ENCODE measurements at places on chromosomes 12 and 14. TPM values are rescaled to one million over a fixed set of nuclear protein-coding genes. Genes with fewer than 3 reads are reported as not detected.

GRCh38 chr14:60651086-60651795, 2.0 kb upstream of the SIX1 start:
- DNase-seq, result no peak

The GPRC5D gene
- 0.67 TPM for total RNA-seq

The SDR9C7 gene
- not detected for total RNA-seq

The FKBP3 gene
- total RNA-seq, result 64.4 TPM

DNA sequence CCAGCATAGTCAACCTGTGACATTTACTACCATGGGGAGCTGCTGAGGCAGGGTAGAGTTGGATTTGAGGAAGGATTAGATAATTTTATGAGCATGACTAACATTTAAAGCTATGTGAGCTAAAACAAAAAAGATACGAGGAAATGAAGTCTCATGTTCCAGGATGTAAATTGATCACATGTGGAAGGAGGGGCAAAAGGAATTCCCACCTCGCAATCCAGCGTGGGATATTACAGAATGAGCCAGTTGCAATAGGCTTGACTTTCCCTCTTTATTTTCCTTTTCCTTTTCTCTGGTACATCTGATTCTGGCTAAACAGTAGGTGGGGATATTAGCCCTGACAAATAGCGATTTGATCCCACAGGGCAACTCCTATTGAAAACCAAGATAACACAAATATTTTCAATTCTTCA, 214.9 kb upstream of the HMGA2 start:
- DNase-seq, result no peak

The ALDH1L2 gene
- 0.20 TPM for total RNA-seq

DNA sequence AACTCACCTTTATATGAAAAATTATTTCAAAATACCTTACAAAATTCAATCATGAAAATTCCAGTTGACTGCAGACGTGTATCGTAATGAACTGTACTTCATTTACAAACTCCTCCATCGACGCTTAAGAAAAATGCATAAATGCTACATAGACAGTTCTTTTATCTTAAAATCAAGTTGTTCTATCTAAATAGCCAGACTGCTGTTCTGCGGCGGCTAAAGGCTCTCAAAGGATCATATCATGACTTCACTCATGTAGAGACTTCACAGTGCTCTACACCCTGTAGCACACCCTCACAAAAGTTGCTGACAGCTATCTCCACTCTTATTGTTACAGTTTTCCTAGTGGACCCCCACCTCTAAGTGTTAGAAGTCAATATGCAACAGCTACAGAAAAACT, 5.2 kb downstream of the KRAS start:
- no peak for DNase-seq

DNA sequence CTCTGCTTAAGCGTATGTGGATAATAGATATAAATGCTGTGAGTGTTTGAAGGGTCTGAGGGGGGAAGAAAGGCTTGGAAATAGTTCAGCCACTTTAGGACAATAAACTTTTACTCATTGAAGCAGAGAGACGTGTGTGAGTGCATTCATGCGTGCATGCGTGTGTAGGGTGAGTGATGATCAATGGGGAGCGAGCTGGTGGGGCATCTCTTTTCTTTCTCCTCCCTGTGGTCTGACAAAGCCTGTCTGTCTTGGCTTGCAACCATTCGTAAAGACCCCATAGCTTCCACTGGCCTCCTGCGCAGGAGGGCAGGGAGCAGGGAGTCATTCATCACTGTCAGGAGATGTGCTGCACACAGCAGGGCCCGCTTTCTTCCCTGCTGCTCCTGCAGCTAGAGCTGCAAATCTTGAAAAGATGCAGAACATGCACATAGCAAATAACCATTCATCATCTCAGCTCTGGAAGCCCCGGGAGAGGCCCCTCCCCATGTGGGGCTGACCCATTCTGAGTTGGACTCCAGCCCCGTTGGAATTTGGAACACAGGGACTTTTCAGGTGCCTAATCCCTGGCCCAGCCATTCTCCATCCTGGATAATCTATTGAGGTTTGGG, 223.2 kb downstream of the PPM1H start:
- DNase-seq, result no peak

- no peak for DNase-seq
Measured at GRCh38 chr12:115404761-115405470, 720.9 kb upstream of the TBX3 start.

The PRH2 gene
- total RNA-seq, result not detected

DNA sequence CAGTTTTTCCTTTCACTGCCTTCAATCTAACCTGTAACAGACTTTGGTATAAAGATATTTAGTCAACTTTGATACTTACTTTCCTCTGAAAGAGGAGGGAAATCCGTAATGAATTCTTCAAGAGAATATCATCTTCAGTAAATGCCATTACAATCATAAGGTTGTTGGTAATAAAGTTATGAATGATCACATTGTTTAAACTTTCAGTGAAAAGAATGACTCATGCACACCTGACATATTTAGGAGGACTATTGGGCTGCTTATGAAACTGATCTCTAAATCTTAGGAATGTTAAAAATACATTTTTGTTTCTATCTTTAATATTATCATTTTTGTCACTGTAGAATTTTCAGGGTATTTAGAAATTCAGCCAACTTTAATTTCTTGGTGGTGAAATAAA, 474.7 kb downstream of the SLC16A7 start:
- DNase-seq, result no peak

Measured in activated CD4-positive, alpha-beta T cell treated with anti-CD3 and anti-CD28 coated beads, Interleukin-2, amount 10 ng/mL, durations not matched to agents 7 days and 5 days (primary cell).